T-helper 17 cell (primary cell): ENCODE measurements at places on chromosomes 1 and 21.

DNA sequence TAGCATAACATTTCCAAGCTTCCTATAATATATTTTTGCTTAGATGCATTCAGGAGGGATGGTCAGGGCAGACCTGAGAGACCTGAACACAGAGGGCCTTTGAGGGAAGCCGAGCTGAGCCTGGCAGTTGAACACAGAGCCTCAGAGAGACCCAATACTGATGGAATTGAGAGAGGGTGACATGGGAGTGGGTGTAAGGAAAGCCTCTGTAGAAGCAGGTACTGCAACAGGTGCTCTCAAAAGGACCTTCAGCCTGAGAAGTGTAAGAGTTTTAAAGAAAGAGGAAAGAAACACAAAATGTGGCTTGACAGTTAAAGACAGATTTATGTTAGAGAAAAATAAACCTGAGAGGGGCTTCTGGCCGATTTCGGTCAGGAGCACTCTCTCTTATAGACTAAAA, 73.9 kb upstream of the PGBD5 start:
- no peak for DNase-seq

DNA sequence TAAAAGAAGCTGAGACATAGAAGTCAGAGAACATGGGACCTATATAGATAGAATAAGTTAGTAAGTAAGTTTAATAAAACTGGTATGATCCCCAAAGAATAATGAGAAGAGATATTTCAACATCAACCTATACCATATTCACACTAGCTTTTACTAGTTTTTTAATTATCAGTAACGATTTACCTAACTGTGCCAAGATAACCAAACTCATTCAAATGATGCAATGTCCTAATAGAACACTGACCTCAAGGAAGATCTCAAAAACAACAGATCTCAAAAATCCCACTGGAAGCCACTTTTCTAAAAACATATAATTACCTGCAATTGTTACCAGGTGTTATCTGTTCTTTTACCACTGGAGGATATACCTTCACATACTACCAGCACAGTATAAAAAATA, 38.7 kb downstream of the ANKRD13C start:
- no peak for DNase-seq

DNA sequence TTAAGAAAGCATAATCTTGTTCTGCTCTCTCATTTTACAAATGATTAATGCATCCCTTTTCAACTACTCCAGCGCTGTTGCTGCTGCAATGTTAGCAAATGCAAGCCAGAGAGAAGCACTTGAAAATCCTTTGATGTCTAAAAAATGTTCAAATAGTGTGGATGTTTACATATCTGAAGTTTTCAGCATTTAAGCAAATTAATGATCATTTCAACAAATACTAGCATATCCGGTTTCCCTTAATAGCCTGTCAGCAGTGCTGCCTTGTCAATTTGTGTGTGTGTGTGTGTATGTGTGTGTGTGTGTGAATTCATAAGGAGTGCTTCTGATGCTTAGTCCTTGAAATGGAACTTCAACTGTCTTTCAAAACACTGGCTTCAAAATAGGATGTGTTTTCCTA, 48.1 kb upstream of the WNT2B start:
- DNase-seq, result no peak

- DNase-seq, result no peak
Measured at GRCh38 chr1:44602634-44603628, 71.3 kb downstream of the TMEM53 start.

GRCh38 chr1:223878598-223879325, 33.0 kb upstream of the TP53BP2 start:
- no peak for DNase-seq

GRCh38 chr1:203179667-203180005, 4.0 kb upstream of the MYBPH start:
- no peak for DNase-seq
